ENCODE measurements at places on chromosomes 4 and X.

- H3K27ac ChIP-seq: no peak overlapping the region
- H3K4me1 ChIP-seq: peaks cover 5% of the 10 kb centered on the region
- no peaks in the 10 kb centered on the region for H3K36me3 ChIP-seq
- no peak for DNase-seq
- no peaks in the 10 kb centered on the region for H3K27me3 ChIP-seq
- H3K4me3 ChIP-seq: no peak overlapping the region
Observed at GRCh38 chrX:134741746-134742145, 83.5 kb upstream of the PLAC1 start.

DNA sequence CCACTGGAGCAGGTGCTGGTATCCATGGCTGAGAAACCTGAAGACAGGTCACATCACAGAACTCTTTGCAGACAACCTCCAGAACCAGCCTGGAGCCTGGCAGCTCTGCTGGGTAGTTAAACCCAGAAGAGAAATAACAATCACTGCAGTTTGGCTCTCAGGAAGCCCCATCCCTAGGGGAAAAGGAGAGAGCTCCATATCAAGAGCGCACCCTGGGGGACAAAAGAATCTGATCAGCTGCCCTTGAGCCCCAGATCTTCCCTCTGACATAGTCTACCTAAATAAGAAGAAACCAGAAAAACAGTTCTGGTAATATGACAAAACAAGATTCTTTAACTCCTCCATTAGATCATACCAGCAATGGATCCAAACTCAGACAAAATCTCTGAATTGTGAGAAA, 823.2 kb upstream of the FRG1 start:
- no peaks in the 10 kb centered on the region for H3K36me3 ChIP-seq
- H3K4me1 ChIP-seq: no peaks in the 10 kb centered on the region
- no peak for DNase-seq
- no peak overlapping the region for H3K4me3 ChIP-seq

GRCh38 chr4:46839128-46839527, 69.9 kb downstream of the COX7B2 start:
- H3K27me3 ChIP-seq: no peaks in the 10 kb centered on the region
- H3K36me3 ChIP-seq: no peaks in the 10 kb centered on the region
- DNase-seq: no peak
- H3K27ac ChIP-seq: no peak overlapping the region
- H3K4me1 ChIP-seq: no peaks in the 10 kb centered on the region

- H3K36me3 ChIP-seq: no peaks in the 10 kb centered on the region
- DNase-seq: no peak
- H3K4me1 ChIP-seq: no peaks in the 10 kb centered on the region
- no peaks in the 10 kb centered on the region for H3K27me3 ChIP-seq
- H3K4me3 ChIP-seq: no peak overlapping the region
Observed at GRCh38 chrX:4004822-4005221, 291.4 kb upstream of the PRKX start.

DNA sequence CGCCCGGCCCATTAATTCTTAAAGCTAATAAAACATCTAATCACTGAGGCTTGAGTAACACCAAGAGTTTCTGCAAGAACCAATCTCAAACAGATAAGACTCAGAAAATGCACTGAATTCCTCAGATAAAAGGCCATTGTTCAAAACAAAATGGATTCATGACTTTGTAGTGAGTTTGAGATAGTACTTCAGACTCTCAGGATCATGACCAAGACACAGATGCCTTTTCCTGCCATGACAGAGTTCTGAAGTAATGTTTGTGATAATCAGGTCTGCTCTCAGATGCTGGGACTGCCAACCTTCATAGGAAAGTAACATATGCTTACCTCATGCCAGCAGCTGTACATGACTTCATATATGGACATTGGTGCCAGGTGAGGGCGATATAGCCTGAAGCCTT, 54.6 kb downstream of the NIPAL1 start:
- no peak overlapping the region for H3K4me3 ChIP-seq
- no peaks in the 10 kb centered on the region for H3K4me1 ChIP-seq
- H3K27ac ChIP-seq: no peak overlapping the region
- H3K27me3 ChIP-seq: no peaks in the 10 kb centered on the region
- H3K36me3 ChIP-seq: no peaks in the 10 kb centered on the region

DNA sequence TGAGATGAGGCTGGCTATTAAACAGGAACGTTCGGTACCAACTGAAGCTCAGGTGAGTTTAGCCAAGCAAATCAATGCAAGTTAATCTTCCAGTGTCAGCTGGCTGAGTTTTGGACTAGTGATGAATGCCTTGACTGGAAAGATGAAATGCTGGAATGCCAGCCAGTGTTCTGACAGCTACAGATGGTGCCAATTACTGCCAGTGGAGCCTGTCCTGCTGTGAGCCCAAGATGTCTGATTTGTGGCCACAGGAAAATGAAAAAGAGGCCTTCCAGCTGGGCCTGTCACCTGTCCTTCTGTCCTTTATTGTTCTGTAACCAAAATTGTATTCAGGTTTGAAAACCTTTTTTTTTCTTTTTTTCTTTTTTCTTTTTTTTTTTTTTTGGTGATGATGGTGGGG, 223.1 kb downstream of the AFF2 start:
- H3K27me3 ChIP-seq: no peaks in the 10 kb centered on the region
- no peak overlapping the region for H3K27ac ChIP-seq
- H3K36me3 ChIP-seq: no peaks in the 10 kb centered on the region
- H3K4me3 ChIP-seq: no peak overlapping the region
- no peak for DNase-seq

GRCh38 chr4:85639946-85640345, 165.0 kb downstream of the ARHGAP24 start:
- DNase-seq: no peak
- H3K4me1 ChIP-seq: peaks cover 32% of the 10 kb centered on the region
- H3K4me3 ChIP-seq: no peak overlapping the region
- H3K27me3 ChIP-seq: no peaks in the 10 kb centered on the region

- no peak overlapping the region for H3K27ac ChIP-seq
- H3K4me3 ChIP-seq: no peak overlapping the region
- H3K27me3 ChIP-seq: no peaks in the 10 kb centered on the region
- H3K36me3 ChIP-seq: no peaks in the 10 kb centered on the region
- no peaks in the 10 kb centered on the region for H3K4me1 ChIP-seq
Observed at GRCh38 chr4:30757357-30757756, 37.2 kb downstream of the PCDH7 start.

- peaks cover 22% of the 10 kb centered on the region for H3K36me3 ChIP-seq
- H3K27me3 ChIP-seq: no peaks in the 10 kb centered on the region
- H3K27ac ChIP-seq: peak overlapping the region; percentile 91
- peak overlapping the region; percentile 87 for H3K4me3 ChIP-seq
- no peak for DNase-seq
Observed at GRCh38 chrX:155070663-155070974, 317 bp downstream of the CMC4 start.

DNA sequence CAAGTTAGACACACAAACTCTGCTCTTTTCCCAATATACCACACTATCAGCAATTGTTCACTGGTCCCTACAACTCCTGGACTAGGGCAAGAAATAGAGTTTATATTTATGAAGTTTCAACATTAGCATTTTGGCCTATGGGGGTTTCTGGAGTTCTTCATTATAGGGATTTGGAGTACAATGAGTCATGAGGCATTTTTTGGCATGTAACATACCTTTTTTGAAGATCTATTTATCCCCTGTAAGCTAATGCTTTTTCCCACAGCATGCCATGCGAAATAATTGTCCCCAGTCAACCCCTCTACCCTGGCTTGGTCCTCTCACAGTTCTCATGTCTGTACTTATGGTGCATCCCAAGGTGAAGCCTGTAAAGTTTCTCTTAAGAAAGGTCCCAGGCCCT, 36.7 kb upstream of the EDA2R start:
- H3K4me1 ChIP-seq: no peaks in the 10 kb centered on the region
- H3K4me3 ChIP-seq: no peak overlapping the region
- no peaks in the 10 kb centered on the region for H3K27me3 ChIP-seq

DNA sequence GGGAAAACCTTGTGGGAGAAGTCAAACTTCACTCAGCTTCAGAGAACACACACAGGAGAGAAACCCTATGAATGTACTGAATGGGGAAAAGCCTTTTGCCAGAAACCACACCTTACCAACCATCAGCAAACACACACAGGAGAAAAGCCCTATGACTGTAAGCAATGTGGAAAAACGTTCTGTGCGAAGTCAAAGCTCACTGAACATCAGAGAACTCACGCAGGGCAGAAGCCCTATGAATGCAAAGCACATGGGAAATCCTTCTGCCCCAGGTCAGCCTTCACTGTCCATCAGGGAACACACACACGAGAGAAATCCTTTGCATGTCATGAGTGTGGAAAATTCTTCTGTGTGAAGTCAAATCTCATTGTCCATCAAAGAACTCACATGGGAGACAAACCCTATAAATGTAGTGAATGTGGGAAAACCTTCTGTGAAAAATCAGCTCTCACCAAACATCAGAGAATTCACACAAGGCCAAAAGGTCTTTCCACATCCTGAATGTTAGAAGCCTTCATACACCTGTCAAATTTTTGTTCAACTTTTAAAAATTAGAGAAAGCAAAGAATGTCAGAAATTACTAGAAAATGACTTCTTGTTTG, 199.4 kb downstream of the SMIM20 start:
- H3K27me3 ChIP-seq: peaks cover 6% of the 10 kb centered on the region
- DNase-seq: no peak
- H3K4me1 ChIP-seq: no peaks in the 10 kb centered on the region
- H3K27ac ChIP-seq: no peak overlapping the region
- H3K36me3 ChIP-seq: no peaks in the 10 kb centered on the region
- H3K4me3 ChIP-seq: no peak overlapping the region

DNA sequence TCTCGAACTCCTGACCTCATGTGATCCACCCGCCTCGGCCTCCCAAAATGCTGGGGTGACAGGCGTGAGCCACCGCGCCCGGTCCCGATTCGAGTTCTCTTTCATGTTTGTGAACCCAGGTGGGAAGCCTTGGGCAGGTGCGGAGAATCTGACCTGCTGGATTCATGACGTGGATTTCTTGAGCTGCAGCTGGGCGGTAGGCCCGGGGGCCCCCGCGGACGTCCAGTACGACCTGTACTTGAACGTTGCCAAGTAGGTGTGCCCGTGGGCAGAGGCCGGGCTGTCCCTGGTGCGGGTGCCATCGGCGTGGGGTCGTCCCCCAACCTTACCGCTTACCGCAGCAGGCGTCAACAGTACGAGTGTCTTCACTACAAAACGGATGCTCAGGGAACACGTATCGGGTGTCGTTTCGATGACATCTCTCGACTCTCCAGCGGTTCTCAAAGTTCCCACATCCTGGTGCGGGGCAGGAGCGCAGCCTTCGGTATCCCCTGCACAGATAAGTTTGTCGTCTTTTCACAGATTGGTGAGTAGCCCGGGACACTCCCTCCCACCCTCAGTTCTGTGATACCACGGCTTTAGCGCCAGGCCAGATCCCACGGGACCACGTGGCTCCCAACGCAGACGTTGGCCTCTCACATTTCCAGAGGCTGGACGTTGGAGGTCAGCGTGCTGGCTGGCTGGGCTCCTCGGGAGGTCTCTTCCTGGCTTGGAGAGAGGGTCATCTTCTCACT, 15.6 kb downstream of the IL3RA start:
- DNase-seq: no peak
- H3K4me1 ChIP-seq: no peaks in the 10 kb centered on the region
- H3K27me3 ChIP-seq: no peaks in the 10 kb centered on the region
- H3K27ac ChIP-seq: no peak overlapping the region

DNA sequence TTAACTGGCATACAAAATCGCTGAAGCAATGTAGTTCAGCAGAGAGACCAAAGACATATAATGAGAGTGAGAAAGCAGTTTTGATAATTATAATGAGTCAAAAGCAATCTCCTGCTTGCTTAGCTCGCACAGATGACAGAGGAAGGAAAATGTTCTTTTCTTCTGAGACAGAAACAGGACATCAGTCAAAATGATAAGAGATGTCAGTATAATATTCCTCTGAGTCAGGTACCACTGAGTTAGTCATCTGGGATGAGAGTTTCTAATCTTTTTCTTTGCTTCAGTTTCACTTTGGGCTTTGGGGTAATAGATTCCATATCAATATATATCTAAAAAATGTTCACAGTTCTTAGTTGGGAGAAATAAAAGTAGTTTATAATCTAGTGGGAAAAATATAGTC, 387.2 kb downstream of the PCDH7 start:
- H3K27me3 ChIP-seq: no peaks in the 10 kb centered on the region
- H3K36me3 ChIP-seq: no peaks in the 10 kb centered on the region
- H3K4me3 ChIP-seq: no peak overlapping the region
- DNase-seq: no peak
- no peak overlapping the region for H3K27ac ChIP-seq

DNA sequence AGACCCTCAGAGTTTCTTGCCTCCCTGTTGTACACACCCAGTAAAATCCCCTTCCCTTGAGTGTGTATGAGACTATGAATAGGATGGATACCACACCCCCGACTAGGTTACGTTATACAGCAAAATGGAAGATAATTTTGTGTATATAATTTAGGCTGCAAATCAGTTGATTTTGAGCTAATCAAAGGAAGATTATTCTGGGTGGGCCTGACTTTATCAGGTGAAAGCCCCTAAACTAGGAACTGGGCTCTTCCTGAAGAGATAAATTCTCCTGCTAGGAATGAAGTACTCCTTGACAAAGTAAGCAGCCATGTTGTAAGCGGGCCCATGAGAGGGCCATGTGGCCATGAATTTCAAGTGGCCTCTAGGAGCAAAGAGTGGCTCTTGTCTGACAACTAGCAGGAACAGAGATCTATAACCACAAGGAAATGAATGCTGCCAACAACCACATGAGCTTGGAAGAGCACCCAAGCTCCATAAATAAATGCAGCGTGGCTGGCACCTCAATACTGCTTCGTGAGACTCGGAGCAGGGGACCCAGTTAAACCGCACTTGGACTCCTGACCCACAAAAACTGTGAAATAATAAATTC, 646.4 kb downstream of the IL1RAPL1 start:
- H3K4me1 ChIP-seq: no peaks in the 10 kb centered on the region
- DNase-seq: no peak
- no peaks in the 10 kb centered on the region for H3K27me3 ChIP-seq
- no peak overlapping the region for H3K4me3 ChIP-seq
- H3K36me3 ChIP-seq: no peaks in the 10 kb centered on the region

DNA sequence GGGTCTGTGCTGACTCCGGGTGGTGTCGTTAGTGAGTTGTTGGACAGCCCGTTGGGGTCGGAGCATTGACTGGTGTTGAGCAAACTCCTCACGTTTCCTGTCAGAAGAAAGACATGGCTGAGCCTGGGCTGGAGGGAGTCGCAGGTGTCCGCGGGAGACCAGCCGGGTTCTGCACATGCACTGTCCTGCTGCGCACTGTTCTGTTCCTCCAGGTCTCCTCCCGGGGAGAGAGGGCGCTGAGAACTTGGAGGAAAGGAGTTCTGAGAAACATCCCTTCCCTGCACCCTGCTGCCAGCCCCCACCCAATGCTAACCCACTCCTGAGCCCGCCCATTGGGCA, 1.1 kb downstream of the ZNF141 start:
- H3K36me3 ChIP-seq: peaks cover 58% of the 10 kb centered on the region
- H3K4me1 ChIP-seq: peaks cover 38% of the 10 kb centered on the region
- peak overlapping the region; percentile 99 for H3K27ac ChIP-seq
- no peaks in the 10 kb centered on the region for H3K27me3 ChIP-seq
- peak overlapping the region; percentile 100 for H3K4me3 ChIP-seq

DNA sequence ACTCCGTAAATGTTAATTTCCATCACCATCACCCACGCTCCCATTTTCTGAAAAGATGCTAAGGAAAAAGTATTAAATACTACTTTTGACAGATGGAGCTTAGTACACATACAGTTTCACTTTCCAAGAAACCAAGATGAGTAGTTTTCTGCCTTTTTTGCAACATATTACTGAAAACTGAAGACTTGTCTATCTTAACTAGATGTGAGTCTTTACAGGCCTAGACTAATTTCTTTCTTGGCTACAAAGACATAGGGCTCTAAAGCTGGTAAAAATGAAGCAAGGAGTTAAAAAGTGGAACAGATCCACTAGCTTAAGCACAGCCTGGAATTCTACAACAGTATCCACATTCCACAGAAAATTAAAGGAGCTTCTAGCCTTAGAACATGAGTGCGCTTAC, 68.2 kb downstream of the ATP11C start:
- H3K4me1 ChIP-seq: peaks cover 12% of the 10 kb centered on the region
- no peak overlapping the region for H3K27ac ChIP-seq
- H3K36me3 ChIP-seq: peaks cover 2% of the 10 kb centered on the region
- DNase-seq: no peak
- no peaks in the 10 kb centered on the region for H3K27me3 ChIP-seq
- no peak overlapping the region for H3K4me3 ChIP-seq

Data from activated B cell treated with CpG ODN at 0.5 μM for 24 hours (primary cell).